ENCODE measurements at places on chromosomes 13 and 19. TPM values are rescaled to one million over a fixed set of nuclear protein-coding genes. Genes with fewer than 3 reads are reported as not detected.

DNA sequence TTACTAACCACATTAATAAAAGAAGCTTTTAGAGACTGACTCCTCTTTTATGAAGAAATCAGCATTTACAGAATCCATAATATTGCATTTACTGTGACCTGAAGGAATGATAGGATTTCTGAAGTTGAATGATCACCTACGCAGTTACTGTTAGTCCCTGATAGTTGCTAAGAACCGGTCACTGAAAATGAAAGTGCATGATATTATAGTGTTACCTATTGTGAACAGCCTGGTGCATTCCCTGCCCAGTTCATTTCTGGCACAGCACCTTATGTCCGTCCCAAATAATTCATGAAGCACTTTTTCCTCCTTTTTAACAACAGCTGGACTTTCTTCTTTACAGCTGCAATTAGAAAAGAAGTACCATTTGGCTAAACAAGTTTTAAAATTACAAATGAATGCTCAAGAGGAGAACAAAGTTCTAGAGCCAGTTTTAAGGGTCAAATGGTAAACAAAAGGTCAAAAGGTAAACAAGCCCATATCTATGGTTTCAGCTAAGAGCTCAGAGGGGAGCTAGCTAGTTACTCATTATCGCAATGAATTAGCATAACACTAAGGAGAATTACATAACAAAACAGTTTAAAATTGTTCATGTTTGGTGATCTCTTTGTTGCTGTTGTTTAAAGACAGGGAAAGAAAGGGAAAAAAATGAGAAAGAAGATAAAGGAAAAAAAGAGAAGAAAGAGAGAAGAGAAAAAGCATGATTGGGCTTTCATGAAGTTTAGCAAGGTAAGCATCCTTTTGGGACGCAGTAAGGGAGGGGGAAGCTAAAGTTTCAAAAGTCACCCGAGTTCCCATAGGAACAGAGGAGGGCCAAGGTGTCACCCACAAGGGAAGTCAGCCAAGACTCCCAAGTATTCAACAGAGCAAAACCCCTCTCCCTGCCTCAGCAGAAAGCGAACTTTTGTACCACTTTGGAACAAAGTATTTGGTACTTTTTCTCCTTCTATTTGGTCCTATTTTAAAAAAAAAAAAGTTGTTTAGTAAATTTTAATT lies 50.2 kb downstream of the FLT3 start:
- DNase-seq = no peak

GRCh38 chr13:98274921-98275487 lies 97.9 kb upstream of the RNF113B start:
- DNase-seq = no peak

DNA sequence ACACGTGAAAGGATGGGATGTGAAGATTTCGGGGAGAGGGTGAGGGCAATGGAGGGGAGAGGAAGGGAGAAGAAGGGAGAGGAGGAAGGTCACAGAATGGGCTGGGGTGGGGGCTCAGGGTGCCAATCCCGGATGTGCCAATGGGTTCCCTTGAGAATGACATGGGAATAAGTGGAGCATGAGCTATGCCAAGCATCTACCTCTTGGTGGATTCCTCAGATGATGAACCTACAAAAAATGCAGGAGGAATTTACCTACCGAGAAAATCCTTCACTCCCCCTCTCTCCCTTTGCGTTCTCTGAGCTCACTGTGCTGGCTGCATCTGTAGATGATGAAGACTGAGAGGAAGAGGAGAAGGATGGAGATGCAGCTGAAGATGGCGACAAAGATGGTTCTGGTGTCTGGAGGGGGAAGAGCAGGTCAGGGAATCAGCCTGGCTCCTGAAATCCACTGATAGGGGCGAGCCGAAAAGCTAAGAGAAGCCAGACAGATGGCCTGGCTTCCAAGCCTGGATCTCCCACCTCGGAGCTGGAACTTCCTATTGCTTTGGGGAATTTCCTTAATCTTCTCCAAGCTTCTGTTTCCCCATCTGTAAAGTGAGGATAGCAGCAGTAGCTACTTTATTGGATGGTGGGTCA lies 21.6 kb downstream of the VSTM1 start:
- no peak for DNase-seq

DNA sequence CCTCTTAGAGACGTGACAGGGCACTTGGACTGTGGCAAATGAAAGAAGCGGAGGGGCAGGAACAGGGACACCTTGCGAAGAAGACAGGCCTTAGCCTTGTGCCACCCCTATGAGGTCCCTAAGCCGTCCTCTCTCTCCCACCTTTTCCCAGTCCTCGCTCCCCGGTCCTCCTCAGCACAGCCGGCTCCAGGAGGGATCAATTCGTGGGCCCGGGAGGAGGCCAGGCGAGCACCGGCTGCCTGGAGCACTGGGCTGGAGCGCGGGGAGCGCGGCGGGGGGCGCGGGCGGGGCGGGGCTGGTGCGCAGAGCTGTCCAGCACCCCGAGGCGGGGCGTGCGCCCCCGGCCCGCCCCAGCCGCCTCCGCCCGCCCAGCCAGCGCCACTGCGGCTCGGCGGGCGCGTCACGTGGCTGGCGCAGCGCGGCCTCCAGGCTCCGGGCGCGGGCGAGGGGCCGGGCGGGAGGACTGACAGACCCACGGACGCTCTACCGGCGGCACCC lies at the start of gene LRP3:
TSS of gene LRP3 (plus strand) at position 466 of the 498 bp plus-strand sequence. CDS start 456 bp downstream, outside the sequence.
- peak; percentile 28 for DNase-seq

GRCh38 chr19:246551-246950 lies 44.7 kb downstream of the PLPP2 start:
- DNase-seq = no peak

- DNase-seq = peak; percentile 94
Measured at GRCh38 chr19:23395041-23395721, at the start of gene ZNF91. Gene ZNF91 (minus strand): TSS chr19:23395471. CDS start chr19:23395354, 117 bp downstream.

DNA sequence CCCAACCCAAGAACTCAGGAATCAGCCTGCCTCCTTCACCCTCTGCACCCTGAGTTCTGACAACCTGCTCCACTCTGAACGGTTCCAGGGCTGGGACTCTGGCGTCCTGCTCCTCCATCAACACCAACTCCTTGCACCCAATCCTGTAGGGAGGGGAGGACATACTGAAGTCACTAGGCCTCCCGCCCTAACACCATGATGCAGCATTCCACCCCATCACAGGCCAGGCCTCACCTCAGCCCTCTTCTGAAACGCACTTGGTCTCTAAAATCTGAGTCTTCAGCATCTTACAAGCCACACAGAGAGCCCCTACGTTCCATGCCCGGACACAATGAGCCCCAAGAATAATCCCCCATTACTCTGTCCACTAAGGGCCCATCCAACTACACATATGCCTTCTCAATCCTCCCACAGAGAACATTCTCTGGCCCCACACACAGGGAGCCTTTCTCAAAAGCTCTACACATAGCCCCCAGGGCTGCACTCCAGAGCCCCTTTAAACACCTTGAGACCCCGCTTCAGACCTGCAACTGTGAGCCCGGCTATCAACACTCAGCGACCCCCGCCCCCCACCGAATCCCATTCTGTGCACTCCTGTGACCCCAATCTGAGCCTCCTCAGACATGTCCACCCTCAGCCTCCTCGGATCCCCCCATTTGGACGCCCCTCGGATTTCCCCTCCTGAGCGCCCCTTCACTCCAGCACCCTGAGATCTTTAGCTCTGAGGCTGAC lies 567 bp downstream of the ALKBH6 start:
- no peak for DNase-seq

- peak; percentile 66 for DNase-seq
Measured at GRCh38 chr19:11482384-11483050, 1.7 kb upstream of the ELAVL3 start.

- DNase-seq = no peak
Measured at GRCh38 chr13:27257233-27257568, 5.8 kb downstream of the RPL21 start.

GRCh38 chr13:112446347-112446861 lies 70.2 kb downstream of the SPACA7 start:
- DNase-seq = no peak

- DNase-seq = no peak
Measured at GRCh38 chr19:6976197-6976596, 45.0 kb downstream of the MBD3L2B start.

DNA sequence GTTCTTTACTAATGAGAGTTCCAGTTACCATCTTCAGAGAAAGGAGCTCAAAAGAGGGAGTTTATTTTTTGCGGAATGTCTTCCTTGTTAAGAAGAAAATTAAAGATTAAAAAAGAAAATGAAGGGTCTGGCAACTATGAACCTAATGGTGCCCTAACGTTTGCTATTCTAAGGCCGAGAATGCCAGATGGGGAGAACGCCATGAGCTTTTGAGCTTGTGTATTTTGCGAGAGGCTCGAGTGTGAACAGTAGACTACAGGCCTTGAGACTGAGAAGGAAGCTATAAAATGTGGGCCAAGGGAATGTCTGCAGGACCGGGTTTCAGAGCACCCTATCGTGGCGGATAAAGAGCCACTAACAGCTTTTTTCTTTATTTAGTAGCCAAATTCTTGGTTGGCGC lies 6.7 kb downstream of the FGF14 start:
- no peak for DNase-seq

- peak; percentile 86 for DNase-seq
Measured at GRCh38 chr19:11164879-11165406, 9.4 kb upstream of the SPC24 start.

DNA sequence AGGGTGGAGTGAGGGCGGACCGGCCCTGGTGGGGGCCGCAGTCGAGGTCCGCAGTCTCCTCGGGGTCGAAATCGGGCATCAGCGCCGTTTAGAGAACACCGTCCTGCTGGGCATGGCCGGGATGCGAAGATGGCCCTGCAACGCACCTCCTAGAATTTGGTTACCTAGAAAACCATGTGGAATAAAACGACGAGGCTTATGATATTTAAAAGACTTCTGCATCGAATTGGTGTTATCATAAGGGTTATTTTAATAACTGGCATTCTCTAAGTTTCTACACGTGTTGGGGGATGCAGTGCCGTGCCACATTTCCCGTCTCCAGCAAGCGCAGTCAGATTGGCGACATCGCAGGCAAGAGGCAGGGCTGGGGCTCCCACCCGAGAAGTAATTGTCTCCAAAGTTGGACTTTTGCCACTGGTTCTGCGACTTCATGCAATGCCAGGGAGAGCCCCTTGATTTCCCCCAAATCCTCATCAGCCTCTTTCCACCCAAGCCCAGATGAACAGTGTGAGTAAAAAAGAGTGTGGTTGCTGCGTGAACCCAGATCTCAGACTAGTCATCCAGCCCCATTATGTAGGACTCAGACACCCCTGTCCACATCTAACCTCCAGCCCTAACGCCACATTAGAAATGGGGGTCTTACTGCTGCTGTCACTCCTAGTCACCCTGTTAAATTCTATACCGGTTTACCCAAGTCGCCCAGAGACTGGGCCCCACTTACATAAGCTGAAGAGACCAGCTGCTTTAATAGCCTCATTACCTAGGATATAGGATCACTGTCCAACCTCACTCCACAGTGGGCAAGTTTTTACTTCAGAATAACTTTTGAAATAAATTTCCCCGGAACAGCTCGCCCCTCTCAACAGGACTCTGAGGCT lies 571 bp upstream of the DHRS12 start:
- no peak for DNase-seq

GRCh38 chr13:112182251-112182650 lies 115.3 kb downstream of the SOX1 start:
- DNase-seq = no peak

DNA sequence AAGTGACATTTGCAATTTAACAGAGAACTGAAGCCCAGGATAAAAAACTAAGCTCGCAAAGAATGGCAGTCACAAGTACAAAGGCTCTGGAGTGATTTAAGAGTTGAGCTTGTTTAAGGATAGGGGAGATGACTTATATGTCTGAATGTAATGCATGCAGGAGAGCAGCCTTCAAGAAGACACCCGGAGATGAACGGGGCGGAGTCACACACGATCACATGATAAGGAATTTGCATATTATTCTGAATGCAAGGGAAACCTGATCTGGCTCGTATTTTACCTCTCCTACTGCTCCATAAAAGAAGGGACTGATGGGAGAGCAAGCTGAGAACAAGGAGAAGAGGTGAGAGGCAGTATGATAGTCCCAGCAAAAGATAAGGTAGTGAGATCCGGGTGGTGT lies 12.9 kb downstream of the TBC1D4 start:
- DNase-seq = no peak

NAT14 gene
- 42.3 TPM for polyA plus RNA-seq

TMC4 gene
- 21.9 TPM for polyA plus RNA-seq

CYP2A6 gene
- polyA plus RNA-seq = 0.40 TPM

B3GNT3 gene
- not detected for polyA plus RNA-seq

CGB1 gene
- not detected for polyA plus RNA-seq

TNFRSF19 gene
- 101 TPM for polyA plus RNA-seq

ZSCAN4 gene
- polyA plus RNA-seq = 0.17 TPM
